ENCODE measurements at places on chromosomes 3 and 15. TPM values are rescaled to one million over a fixed set of nuclear protein-coding genes. Genes with fewer than 3 reads are reported as not detected.

The ZNF774 gene
- total RNA-seq = 2.4 TPM

The HESX1 gene
- 0.80 TPM for total RNA-seq

The PLA2G4F gene
- total RNA-seq = 34.9 TPM

The CERS3 gene
- total RNA-seq = 120 TPM

The C3orf70 gene
- 0.64 TPM for total RNA-seq

The LIPH gene
- total RNA-seq = 14.6 TPM

The FLNB gene
- 124 TPM for total RNA-seq

The CCR1 gene
- total RNA-seq = 0.52 TPM

The GOLGA8N gene
- 3.7 TPM for total RNA-seq

The MESP1 gene
- total RNA-seq = 0.44 TPM

The SLC7A14 gene
- not detected for total RNA-seq

The MST1R gene
- 14.1 TPM for total RNA-seq

The KBTBD13 gene
- total RNA-seq = not detected

The INSYN1 gene
- 5.1 TPM for total RNA-seq

The RTP3 gene
- total RNA-seq = not detected

The PRSS50 gene
- total RNA-seq = not detected

The FANCD2OS gene
- total RNA-seq = not detected

The GOLGA6L10 gene
- total RNA-seq = 3.9 TPM

The TSEN2 gene
- total RNA-seq = 13.4 TPM

The COL8A1 gene
- 2.2 TPM for total RNA-seq

The ZNF660 gene
- 0.16 TPM for total RNA-seq

The PPIP5K1 gene
- total RNA-seq = 27.3 TPM

The RGMA gene
- 40.5 TPM for total RNA-seq

The MYRIP gene
- 1.2 TPM for total RNA-seq

The SUSD5 gene
- total RNA-seq = 0.08 TPM

The SLC22A14 gene
- total RNA-seq = 0.24 TPM

The GOLGA6B gene
- total RNA-seq = not detected

The NGRN gene
- total RNA-seq = 41.0 TPM

The CPN2 gene
- total RNA-seq = not detected

The KLHL6 gene
- total RNA-seq = 0.76 TPM

The MINAR1 gene
- 0.24 TPM for total RNA-seq

The PYGO1 gene
- 1.8 TPM for total RNA-seq

The GOLGA8H gene
- not detected for total RNA-seq

The RNF168 gene
- total RNA-seq = 15.8 TPM

The SEMA7A gene
- 4.0 TPM for total RNA-seq

The EFHB gene
- total RNA-seq = not detected

The CACNA1D gene
- total RNA-seq = 0.52 TPM

The CCDC33 gene
- total RNA-seq = 0.32 TPM

The RASA2 gene
- 10.0 TPM for total RNA-seq

The GOLGA6A gene
- total RNA-seq = 0.08 TPM

The C2CD4A gene
- total RNA-seq = 0.44 TPM

The LPCAT4 gene
- total RNA-seq = 37.6 TPM

The TMEM212 gene
- not detected for total RNA-seq

Data from esophagus mucosa (tissue), 1 donor.